Panc1 (cell line): ENCODE measurements at places on chromosomes 16 and 17. TPM values are rescaled to one million over a fixed set of nuclear protein-coding genes. Genes with fewer than 3 reads are reported as not detected.

The LRRC36 gene
- total RNA-seq = 0.54 TPM

The TP53TG3C gene
- not detected for total RNA-seq

The ARHGAP44 gene
- total RNA-seq = 0.80 TPM

DNA sequence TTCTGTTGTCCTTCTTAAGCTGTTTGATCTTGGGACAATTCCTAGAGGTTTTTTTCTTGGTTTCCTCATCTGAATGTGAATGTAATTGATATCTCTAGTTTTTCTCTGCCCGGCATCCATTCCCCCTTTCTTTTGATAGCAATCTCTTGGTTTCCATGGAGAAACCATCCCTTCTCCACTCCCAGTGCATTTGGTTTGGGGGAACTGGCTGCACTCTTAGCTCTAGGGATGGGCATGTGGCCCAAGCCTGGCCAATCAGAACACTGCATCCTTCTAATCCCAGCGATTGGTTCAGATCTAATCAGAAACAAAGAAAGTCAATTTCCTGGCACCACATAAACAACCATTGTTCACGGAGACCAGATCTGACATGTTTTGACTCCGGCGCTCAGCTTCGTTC is 45.1 kb downstream of the IRX3 start:
- no peak for DNase-seq

The HSD3B7 gene
- total RNA-seq = 5.4 TPM

The ZG16B gene
- 9.1 TPM for total RNA-seq

The GNG13 gene
- 0.23 TPM for total RNA-seq

GRCh38 chr16:15847611-15848175 is 9.1 kb downstream of the MYH11 start:
- DNase-seq = no peak

GRCh38 chr17:600576-601243 is 113.9 kb downstream of the VPS53 start:
- DNase-seq = no peak

The GPATCH8 gene
- total RNA-seq = 30.8 TPM

GRCh38 chr17:34339138-34339770 is 17.0 kb upstream of the CCL13 start:
- DNase-seq = no peak

DNA sequence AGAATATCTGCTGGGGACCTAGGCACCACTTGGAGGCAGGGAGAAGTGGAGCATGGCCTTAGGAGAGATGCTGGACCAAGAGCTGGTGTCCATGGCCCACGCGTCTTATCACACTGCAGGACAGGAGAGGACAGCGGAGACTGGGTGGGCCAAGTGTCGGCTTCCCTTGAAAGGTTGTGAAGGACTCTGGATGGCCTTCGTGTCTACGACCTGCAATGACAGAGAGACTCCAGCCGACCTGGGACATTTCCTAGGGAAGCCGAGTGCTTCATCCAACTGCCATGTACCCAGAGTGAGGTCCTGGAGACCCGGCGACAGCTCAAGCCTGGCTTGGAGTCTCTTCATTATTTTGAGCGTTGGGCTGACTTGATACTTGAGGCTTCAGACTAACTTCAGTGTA is 20.5 kb downstream of the C1QTNF1 start:
- no peak for DNase-seq

The ST3GAL2 gene
- total RNA-seq = 84.2 TPM

DNA sequence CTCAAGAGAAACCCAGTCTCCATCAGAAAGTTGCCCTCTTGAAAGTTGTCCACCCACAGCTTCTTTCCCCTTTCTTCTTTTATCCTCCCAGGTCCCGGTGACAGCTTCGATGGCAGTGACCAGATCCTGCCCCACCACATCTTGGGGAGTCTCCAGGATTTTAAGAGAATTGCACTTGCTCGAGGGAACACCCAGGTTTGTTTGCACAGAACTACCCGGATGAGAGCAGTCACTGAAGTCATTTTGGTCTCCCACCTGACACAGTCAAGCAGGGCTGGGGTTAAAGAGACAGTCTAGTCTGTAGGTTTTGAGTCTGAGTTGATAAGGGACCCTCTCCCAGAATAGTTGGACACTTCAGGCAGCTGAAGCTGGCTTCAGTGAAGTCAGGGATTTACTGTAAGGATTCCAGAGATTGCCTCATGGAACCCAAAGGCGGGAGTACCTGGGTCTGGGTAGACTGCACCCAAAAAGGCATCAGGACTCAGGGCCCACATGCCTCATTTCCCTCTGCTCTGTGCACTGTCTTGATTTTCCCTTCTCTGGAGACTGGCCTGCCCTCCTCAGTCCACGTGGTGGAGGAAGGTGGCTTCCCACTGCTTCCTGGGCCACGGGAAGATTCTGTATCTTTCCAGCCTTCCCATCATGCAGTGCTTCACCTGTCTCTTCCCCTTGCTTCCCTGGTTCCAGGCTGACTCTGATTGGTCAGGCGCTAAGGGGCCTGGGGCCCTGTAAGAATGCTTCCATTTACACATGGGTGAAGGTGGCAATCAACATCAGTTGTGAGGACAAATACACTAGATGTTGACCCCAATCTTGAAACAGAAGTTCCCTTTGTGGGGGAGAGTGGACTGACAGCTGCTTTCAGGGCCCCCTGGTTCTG is 9.5 kb downstream of the MYCBPAP start:
- DNase-seq = no peak

GRCh38 chr17:22703204-22703603 is 1010.9 kb downstream of the KCNJ18 start:
- DNase-seq = no peak

- DNase-seq = no peak
Observed at GRCh38 chr17:63247706-63248105, 198.4 kb downstream of the CYB561 start.

The ARL5C gene
- not detected for total RNA-seq
